Gastroesophageal sphincter (tissue), 4 donors: ENCODE measurements at places on chromosomes 16 and 17.

DNA sequence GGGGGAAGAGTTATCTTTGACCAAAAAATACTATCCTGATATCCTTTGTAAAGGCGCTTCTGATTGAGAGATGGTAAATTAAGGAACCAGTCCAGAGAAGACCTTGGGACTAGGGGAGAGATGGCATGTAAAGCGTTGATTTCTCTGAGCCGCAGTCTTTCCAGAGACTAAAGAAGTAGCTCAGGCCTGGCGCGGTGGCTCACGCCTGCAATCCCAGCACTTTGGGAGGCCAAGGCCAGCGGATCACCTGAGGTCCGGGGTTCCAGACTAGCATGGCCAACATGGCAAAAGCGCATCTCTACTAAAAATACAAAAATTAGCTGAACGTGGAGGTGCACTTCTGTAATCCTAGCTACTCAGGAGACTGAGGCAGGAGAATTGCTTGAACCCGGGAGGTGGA is 625 bp upstream of the CENPT start:
- ATAC-seq = no peak

DNA sequence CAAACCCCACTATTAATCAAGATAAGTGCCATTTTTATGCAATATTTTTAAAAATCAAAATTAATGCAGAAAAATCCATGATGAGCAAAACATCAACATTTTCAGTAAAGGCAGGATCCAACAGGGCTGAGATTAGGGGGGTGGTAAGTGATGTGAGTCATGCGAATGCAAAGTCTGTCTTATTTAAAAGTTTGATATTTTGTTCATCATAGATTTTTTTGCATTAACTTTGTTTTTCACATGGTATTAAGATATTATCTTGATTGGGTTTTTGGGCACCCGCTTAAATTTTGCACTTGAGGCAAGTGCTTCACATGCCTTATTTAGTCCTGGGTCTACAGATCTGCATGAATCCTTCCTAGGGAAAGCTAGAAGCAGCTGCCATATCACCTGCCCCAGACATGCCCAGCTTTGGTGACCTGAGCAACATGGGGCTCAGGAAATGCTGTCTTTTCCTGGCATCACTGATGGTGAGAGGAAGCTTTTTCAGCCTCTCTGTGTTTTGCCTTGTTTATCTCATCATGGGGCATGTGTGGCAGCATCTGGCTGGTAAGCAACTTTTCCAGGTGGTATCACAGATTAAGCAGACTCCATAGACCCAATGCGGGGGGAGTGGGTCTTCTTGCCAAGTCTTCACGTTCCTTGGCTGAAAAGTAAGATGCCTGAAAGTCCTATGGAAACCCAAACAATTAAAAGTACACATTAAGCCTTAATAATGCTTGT is 57.6 kb upstream of the NFAT5 start:
- no peak for ATAC-seq

- no peak for ATAC-seq
Measured at GRCh38 chr17:30095507-30096244, 20.9 kb upstream of the NSRP1 start.

DNA sequence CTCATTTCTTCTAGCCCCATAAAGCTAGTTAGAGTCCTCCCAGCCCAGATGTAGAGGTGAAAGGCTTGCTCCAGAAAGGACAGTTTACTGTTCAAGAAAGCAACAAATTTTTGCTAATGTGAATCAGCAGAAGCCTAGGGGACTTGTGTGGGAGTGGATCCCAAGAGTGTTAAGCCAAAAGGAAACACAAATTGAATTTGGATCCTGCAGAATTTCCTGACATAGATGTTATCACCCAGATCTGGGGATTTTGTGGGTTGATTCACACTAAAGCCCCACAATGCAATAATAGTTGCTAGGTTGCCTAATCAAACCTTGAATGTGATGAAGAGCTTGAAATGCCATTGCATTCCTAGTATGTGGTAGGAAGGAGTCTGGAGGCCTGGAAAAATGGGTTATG is 135.2 kb upstream of the HS3ST3A1 start:
- ATAC-seq = no peak

DNA sequence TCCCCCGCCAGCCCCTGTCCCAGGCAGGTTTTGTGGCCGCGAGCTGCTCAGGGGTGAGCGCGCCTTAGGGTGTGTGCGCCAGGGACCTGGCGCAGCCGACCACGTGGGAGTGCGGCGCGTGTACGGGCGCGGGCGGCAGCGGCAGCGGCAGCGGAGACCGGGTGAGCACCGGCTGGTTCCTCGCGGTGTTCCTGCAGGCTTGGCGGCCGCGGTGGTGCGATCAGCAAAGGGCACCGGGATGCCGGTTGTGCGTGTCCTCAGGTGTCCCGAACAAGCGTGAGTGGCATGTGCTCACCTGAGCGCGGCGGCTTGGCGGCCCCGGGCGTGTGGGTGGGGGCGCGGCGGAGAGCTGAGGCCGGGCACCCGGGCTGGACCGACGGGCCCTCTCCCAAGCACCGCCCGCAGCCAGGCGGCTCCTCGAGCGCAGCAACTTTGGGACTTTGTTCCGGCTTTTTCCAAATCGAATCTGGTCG is 381 bp upstream of the HSD11B2 start:
- peak; percentile 2 for ATAC-seq
